Dermis microvascular lymphatic vessel endothelial cell (primary cell): ENCODE measurements at places on chromosomes 7 and 10. TPM values are rescaled to one million over a fixed set of nuclear protein-coding genes. Genes with fewer than 3 reads are reported as not detected.

DNA sequence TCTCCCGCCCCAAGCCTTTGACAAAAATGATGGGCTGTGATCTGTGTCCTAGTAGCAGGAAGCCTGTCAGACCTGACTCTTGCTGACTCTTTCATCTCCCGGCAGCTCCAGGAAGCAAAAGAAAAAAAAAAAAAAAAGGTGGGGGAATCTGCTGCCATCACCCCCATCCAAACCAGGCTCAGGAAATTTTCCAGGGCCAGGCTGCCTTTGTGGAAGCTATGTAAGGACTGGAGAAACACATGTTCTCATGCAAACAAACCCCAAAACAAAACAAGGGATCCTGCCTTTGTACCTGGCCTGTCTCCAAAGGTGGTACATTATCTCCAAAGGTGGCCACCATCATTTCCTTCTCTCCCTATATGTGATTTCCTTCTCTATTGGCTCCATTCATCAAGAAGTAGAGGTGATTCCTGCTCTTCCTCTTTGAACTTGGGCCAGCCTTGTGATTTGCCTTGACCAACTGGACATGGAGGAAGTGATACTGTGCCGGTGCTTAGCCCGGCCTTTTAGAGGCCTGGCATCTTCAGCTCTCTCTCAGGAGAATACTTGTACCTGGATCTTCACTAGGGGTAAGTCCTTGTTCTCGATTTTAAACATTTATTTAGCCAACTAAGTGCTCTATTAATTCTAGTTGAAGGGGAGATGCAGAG, 192.2 kb upstream of the SVIL start:
- DNase-seq, result peak; percentile 80

Gene HTR5A
- not detected in 2 replicates for total RNA-seq

DNA sequence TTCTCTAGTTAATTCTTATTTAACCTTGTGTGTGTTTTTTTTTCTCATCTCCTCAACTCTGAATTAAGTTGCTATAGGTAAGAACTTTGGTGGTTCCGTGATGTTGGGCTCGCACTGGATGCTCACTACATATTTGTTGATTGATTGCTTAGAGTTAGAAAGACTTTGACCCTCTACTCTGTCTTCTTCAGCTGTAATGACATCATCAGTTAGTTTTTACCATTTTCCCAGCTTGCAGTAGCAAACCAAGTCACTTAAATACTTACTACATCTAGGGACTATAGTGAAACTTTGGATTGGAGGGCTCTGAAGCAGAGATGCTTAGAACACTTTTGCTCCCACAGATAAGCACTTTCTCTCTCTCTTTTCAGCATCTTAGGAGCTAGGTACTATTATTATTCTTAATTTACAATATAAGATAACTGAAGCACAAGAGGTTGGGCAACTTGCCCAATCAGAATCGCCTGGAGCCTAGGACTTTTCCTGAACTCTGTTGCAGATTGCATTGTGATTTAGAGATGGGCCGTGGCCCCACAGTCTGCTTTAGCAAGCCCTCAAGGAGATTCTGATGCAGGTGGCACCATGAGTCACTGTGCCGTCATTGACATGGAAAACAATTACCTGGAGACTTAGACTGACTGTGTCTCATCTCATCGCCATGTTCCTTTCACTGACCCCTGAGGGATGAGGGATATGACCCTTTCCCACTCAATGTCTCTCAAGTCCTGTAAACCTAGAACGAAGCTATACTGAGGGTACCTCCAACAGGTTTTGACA, 471.9 kb upstream of the PODXL start:
- DNase-seq, result no peak

DNA sequence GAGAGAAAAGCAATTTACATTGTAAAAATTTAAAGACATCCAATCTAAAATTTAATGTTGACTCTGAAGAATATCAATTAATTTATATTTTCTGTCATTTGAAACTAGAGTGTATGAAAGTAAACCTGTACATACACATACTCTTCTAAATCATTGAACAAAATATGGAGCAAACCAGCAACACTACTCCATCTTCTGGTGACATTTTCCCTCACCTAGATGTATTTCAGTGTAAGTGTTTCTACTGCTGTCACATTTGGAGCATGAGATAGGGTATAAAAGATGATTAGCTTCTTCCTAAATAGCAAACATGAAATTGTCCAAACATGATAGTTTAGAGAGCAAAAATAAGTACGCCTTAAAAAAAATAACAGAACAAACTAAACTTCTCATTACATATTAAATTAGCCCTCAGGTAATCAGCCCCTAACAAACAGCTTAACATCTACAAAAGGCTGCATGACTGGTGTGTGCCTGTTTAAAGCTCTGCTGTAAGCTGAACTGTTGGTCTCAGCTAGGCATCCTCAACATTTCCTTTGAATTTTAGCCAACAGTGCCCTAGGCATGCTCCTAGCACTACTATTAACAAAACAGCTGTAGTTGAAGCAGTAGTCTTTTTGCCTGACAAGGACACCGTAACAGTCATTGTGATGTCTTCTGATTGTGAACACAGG, 189.8 kb downstream of the CTNNA3 start:
- DNase-seq, result no peak

Gene LBX1
- total RNA-seq, result not detected in 2 replicates

Gene FEZF1
- not detected in 2 replicates for total RNA-seq

Gene TMEM139
- total RNA-seq, result not detected in 2 replicates

DNA sequence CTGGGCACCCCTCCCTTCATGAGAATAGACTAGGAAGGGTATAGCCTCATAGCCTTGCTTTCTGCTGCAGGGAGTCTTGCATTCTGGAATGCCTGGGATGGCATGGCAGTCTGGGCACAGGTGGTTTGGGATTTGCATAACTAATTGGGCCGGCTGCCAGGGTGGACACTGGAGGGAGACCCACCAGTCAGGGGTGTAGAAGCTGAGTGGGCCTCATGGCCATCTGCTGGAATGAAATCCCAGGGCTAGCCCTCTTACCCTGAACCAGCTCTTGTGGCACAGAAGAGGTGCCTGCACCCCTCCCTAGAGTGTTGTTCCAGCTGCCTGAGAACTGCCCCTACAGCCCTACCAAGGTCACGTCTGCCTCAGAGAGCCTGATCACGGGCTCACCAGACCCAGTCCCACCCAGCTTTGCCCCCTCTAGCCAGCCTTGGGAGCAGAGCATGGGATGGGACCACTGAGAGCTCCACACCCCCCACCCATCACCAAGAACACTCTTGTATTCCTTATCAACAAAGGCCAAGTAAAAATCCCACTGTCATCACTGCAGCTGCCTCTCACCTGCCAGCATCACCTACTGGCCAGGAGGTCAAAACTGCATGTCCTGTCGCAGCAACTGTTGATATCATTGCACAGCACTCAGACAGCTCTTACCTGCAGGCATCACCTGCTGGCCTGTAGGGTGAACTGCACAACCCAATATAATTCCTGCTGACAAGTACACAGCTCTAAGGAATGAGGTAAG, 148.9 kb downstream of the ZEB1 start:
- peak; percentile 53 for DNase-seq

- DNase-seq, result no peak
Measured at GRCh38 chr7:36719083-36719632, 5.1 kb downstream of the AOAH start.

DNA sequence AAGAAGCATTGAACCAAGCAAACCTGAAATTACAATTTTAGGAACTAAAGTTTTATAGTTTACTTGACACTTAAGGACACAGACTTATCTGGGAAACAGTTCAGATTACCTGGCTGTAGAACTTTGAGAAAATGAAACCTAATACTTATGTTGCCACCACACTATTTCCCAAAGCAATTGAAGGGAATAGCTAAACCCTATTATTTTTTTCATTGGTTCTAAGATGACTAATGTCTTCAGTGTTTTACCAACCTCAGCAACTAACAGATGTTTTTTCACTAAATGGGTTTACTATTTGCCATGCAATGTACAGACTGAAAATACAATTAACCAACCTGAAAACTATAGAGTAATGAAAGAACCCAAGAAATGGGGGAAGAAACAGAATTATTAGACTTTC, 689.6 kb downstream of the SORCS1 start:
- no peak for DNase-seq

Gene FANK1
- 1.0 TPM in 2 replicates for total RNA-seq

DNA sequence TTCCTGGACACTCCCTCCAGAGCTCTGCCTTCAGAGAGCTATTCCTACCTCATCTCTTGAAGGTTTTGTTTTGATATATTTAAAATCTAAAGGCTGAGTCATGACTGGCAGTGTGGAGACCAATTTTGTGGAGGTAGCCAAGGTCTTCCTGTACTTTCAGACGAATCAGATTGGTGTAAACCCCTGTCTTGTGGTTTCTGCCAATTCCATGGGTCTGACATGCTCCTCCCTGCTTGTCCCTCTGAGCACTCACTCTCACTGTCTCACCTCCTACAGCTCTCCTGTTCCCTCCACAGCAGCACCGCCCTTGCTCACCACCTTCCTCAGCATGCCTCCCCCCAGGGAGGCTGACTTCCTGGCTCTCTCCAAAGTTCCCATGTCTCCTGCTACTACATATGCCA, 179.8 kb downstream of the NPSR1 start:
- no peak for DNase-seq

DNA sequence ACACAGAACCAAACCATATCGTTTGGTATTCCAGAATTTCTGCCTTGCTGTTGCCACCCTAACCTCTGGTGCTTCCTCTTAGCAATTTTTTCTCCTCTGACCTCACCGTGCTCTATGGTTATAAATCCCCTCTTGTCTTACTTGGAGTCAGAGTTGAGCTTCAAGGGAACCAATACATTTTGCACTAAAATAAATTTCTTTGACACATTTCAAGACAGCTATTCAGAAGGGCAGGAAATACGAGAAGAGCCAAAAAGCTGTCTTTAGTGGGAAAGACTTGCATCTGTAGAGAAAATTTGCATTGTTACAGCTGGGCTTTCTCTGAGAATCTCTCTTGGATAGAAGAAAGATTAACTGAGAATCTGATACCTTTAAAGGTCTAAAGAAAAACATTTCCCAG, 14.5 kb upstream of the AKR1C2 start:
- DNase-seq, result no peak

Gene SEMA3A
- total RNA-seq, result 35.0 and 105 TPM in 2 replicates

Gene HOXA9
- total RNA-seq, result 3.2 and 4.7 TPM in 2 replicates

- no peak for DNase-seq
Measured at GRCh38 chr7:154899862-154900261, 103.1 kb downstream of the PAXIP1 start.

DNA sequence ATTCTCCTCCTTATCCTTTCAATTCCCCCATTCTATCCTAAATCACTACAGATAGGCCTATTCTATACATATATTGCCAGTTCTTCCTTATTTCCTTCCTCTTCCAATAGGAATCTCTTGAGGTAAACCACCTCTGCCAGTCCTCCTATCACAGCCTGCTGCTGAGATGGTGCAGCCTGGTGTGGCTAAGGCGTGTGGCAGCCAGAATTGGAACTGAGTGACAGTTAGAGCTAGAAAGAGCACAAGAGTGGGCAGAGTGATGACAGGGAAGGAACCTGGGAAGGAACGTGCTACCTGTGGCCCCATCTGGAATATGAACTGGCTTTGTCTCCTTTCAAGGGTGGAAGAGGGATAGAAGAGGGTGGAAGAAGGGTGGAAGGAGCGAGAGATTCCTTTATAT, 187.7 kb downstream of the HECW1 start:
- no peak for DNase-seq

GRCh38 chr10:29252811-29253689, 35.8 kb upstream of the LYZL1 start:
- DNase-seq, result no peak

Gene CHCHD1
- 18.1 and 25.3 TPM in 2 replicates for total RNA-seq

Gene FZD8
- total RNA-seq, result 11.8 and 31.7 TPM in 2 replicates

Gene PAPOLB
- 0.13 and 0.25 TPM in 2 replicates for total RNA-seq

DNA sequence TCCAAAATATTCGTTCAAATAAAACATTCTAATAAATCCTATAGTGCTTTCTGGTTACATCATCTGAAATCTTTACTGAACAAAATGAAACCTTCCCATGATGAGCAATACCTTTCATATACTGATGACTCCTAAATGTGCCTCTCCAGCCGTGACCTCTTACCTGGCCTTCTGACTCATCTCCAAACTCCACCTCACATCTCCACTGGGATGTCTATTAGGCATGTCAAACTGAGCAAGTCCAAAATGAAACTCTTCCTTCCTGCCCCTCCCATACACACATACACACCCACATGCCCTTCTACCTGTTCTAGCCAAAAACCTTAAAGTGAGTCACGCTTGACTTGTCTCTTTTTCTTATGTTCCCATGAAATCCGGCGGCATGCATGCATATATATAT, 22.9 kb downstream of the GSAP start:
- DNase-seq, result no peak

Gene HMX2
- not detected in 2 replicates for total RNA-seq

Gene AOC1
- not detected in 2 replicates for total RNA-seq

DNA sequence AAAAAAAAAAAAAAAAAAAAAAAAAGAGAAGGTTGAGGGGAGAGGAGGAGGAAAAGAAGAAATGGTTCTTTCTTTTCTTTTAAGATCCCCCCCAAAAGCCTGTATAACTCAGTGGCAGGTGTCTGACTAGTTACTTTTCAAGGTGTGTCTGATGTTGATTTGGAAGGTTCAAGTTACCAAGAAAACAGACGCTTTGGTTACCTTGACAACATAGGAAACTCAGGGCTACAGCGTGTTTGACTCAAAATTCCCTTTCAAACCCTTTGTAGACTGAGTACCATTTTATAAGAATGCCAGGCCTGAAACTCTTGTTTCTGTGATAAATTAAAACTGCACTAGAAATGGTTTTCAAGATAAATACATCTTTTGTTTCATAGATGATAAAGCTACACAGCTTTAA, 286.8 kb downstream of the SKIDA1 start:
- DNase-seq, result no peak

DNA sequence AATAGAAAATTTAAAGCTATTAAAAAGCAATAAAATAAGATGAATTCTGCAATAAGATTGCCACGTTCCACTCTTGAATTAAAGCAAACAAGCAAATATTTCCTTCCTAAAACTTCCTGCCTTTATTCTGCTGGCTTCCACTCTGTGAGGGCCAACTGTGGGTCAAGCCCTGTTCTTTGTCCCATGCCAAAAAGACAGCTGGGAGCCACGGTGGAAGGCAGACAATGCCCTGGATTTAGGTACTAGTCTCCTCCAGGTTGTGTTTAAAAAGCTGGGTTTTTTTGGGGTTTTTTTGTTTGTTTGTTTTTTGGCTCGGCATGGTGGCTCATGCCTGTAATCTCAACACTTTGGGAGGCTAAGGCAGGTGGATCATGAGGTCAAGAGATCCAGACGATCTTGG, 39.1 kb downstream of the LRRTM3 start:
- no peak for DNase-seq
